ENCODE measurements at places on chromosomes 3 and 15.

GRCh38 chr15:79184465-79184892 lies 93.9 kb upstream of the RASGRF1 start:
- peak; percentile 55 for DNase-seq

GRCh38 chr3:108099244-108099643 lies 8.4 kb upstream of the CD47 start:
- DNase-seq, result no peak

DNA sequence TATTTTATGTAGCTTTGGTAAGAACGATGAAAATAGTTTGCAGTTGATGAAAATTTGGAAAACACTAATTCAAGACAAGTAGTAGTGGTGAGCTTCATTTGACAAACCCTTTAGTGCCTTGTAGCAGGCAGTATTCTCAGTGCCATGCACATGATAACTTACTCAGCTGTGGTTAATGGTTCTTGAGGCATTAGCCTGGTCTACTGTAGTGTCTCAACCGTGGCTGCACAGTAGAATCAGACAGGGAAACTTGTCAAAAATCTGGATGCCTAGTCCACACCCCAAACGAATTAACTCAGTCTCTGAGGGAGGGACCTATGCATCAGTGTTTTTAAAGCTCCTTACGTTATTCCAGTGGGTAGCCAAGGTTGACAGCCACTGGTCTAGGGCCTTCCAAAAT lies 45.4 kb downstream of the PSMD6 start:
- no peak for DNase-seq

- DNase-seq, result no peak
Observed at GRCh38 chr3:51703761-51704510, 2.9 kb upstream of the GRM2 start.

- peak; percentile 3 for DNase-seq
Observed at GRCh38 chr3:185552358-185552877, at the start of gene LIPH. LIPH (minus strand) TSS chr3:185552588; CDS start chr3:185552471, 117 bp downstream.

- no peak for DNase-seq
Observed at GRCh38 chr15:77909182-77909940, 168.2 kb downstream of the TBC1D2B start.

DNA sequence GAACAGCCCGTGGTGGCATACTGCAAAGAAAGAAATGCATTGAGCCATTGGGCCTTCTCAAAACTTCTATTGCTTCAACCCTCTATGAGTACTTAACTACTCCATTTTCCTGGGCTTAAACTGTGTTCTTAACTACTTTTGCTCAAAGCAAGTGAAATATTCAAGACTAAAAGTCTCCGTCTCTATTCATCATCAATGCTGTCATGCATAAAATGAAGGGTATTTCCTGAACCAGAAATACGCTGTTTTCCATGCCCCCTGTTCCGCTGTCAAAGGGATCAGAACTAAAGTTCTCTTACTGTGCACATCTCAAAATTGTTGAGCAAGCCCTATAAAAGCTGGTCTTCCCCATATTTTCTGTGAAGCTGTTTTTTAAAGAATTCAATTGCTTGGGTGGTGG lies 20.3 kb downstream of the SIAH2 start:
- no peak for DNase-seq

- no peak for DNase-seq
Observed at GRCh38 chr3:55884491-55885285, 397.6 kb upstream of the WNT5A start.

DNA sequence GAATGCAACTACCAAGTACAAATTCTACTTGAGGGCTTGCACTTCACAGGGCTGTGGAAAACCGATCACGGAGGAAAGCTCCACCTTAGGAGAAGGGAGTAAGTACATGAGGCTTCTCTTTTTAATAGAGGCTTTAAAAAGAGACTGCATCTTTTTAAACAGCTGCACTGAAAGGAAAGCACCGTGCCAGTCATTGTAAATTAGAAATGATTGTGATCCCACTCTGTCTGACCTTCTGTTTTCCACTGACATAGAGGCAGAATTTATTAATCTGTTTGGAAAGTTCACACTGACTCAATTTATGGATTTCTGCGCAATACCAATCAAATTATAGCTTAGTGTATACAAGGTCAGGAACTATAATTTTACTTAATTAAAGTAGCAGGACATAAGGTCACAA lies 198.2 kb downstream of the CHL1 start:
- DNase-seq, result no peak

GRCh38 chr3:105253225-105253624 lies 113.5 kb upstream of the ALCAM start:
- no peak for DNase-seq

- no peak for DNase-seq
Observed at GRCh38 chr15:47349179-47349578, 368.1 kb upstream of the SEMA6D start.

Measured in stimulated activated naive CD4-positive, alpha-beta T cell treated with Interleukin-2 at 50 U/mL for 16 hours (primary cell).